CD4-positive, alpha-beta memory T cell (primary cell): ENCODE measurements at places on chromosomes 11 and 22. TPM values are rescaled to one million over a fixed set of nuclear protein-coding genes. Genes with fewer than 3 reads are reported as not detected.
A peak's percentile ranks its signal among the peaks of the same experiment; 100 is the strongest.

Gene SCGB2A2
- polyA plus RNA-seq = not detected

DNA sequence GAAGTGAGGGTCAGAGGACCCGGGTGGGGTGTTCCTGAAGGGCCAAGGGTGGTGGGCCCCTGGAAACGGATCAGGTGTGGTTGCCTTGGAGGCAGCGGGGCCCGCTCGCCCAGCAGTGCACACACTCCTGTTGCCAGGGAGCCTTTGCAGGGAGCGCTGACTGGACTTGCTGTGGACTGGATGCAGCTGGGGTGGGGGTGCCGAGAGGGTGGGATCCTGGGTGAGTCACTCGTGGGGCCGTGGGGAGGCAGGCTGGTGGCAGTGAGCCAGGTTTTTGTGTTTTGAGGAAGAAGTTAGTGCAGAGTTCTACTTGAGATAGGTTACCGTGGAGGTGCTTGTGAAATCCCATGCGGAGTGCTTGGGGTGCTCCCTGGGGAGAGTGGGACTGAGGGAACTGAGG lies 1.3 kb downstream of the MRPL23 start:
- H3K4me1 ChIP-seq = no peaks in the 10 kb centered on the region
- H3K4me3 ChIP-seq = no peak overlapping the region
- H3K27me3 ChIP-seq = no peaks in the 10 kb centered on the region
- no peak overlapping the region for H3K27ac ChIP-seq
- no peak for DNase-seq

DNA sequence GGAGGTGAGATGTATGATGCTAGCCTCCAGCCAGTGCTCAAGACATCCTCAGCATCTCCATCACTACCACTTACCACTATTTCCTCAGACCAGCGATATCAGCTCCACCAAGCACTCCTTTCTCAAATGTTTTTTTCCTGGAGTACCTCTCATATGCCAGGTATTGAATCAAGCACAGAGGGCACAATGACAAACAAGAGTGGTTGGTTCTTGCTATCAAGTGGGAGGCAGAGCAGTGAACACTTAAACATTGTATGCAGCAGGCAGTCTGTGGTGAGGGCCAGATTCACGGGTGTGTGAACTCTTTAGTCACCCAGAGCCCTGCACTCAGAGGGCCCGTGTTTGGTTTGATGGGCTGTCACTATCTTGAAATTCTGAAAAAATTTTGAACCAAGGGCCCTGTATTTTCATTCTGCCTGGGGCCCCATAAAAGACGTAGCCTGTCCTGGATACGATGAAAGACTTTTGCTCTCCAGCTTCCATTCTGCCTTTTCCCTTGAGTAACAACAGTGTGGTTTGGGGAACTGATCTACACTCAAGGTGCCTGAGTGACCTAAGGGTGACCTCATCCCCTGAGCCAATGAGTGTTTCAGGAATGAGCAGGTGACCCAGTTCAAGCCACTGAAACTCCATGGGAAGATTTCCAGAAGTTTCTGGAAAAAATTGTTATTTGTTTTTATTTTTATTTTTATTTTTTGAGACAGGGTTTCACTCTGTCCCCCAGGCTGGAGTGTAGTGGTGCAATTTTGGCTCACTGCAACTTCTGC lies 348.4 kb upstream of the NARS2 start:
- H3K4me1 ChIP-seq = no peaks in the 10 kb centered on the region
- H3K36me3 ChIP-seq = no peaks in the 10 kb centered on the region
- no peak overlapping the region for H3K4me3 ChIP-seq
- H3K27me3 ChIP-seq = no peaks in the 10 kb centered on the region
- no peak overlapping the region for H3K27ac ChIP-seq
- DNase-seq = no peak

Gene OR52K2
- not detected for polyA plus RNA-seq

- no peak for DNase-seq
- no peaks in the 10 kb centered on the region for H3K36me3 ChIP-seq
- H3K4me1 ChIP-seq = no peaks in the 10 kb centered on the region
- no peak overlapping the region for H3K27ac ChIP-seq
Measured at GRCh38 chr11:120128392-120129119, 9.4 kb downstream of the TRIM29 start.

Gene LRFN4
- polyA plus RNA-seq = 2.9 TPM

- no peak for DNase-seq
- no peaks in the 10 kb centered on the region for H3K36me3 ChIP-seq
- H3K4me3 ChIP-seq = no peak overlapping the region
- no peak overlapping the region for H3K27ac ChIP-seq
Measured at GRCh38 chr11:18728658-18729057, 2.7 kb upstream of the IGSF22 start.

Gene ALDH3B1
- polyA plus RNA-seq = not detected

Gene CSTF3
- polyA plus RNA-seq = 18.4 TPM

Gene SORL1
- polyA plus RNA-seq = 283 TPM

Gene TMEM191C
- polyA plus RNA-seq = 3.6 TPM

Gene SCGB1D2
- polyA plus RNA-seq = not detected

GRCh38 chr11:119373059-119373920 lies 8.2 kb downstream of the USP2 start:
- no peak overlapping the region for H3K4me3 ChIP-seq
- no peak for DNase-seq
- H3K27ac ChIP-seq = no peak overlapping the region
- H3K4me1 ChIP-seq = peaks cover 24% of the 10 kb centered on the region

- no peak overlapping the region for H3K4me3 ChIP-seq
- peaks cover 15% of the 10 kb centered on the region for H3K36me3 ChIP-seq
- no peaks in the 10 kb centered on the region for H3K27me3 ChIP-seq
- no peak overlapping the region for H3K27ac ChIP-seq
- peaks cover 72% of the 10 kb centered on the region for H3K4me1 ChIP-seq
Measured at GRCh38 chr11:1529774-1530173, 42.3 kb downstream of the DUSP8 start.

DNA sequence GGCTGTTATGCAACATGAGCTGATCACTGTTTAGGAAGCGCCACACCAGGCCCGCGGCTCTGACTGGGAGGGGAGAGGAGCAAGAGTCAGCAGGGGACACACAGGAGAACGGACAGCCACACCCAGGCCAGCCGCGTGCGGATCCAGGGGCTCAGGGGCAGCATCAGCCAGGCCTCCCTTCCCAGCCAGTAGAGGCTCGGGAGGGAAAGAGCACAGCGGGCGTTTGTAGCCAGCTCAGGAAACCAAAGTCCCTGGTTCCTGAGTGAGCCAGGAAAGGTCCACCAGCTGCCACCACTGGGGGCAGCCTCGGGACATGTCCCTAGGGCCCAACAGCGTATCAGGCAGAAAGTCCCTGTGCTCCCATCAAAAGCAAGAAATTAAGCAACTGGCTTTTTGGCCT lies 71.8 kb upstream of the PITPNB start:
- no peaks in the 10 kb centered on the region for H3K27me3 ChIP-seq
- no peak overlapping the region for H3K4me3 ChIP-seq
- H3K27ac ChIP-seq = no peak overlapping the region
- H3K36me3 ChIP-seq = no peaks in the 10 kb centered on the region
- no peaks in the 10 kb centered on the region for H3K4me1 ChIP-seq

- no peak overlapping the region for H3K27ac ChIP-seq
- no peaks in the 10 kb centered on the region for H3K4me1 ChIP-seq
- no peaks in the 10 kb centered on the region for H3K27me3 ChIP-seq
- no peak for DNase-seq
- H3K36me3 ChIP-seq = no peaks in the 10 kb centered on the region
- no peak overlapping the region for H3K4me3 ChIP-seq
Measured at GRCh38 chr11:120227228-120227852, 12.6 kb upstream of the POU2F3 start.

DNA sequence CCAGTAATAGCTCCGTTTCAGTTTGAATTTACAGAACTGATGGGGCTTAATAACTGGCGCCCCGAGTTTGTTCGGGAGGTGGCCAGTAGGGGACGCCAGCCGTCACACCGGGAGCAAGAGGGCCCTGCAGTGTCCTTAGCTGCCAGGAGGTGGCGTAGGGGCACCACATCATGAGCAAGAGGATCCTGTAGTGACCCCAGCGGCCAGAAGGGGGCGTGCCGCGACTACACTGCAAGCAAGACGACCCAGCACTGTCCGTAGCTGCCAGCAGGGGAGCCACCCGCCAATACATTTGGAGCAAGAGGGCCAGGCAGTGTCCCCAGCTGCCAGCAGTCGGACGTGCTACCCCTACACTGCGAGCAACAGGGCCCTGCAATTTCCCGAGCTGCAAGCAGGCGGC lies 663.7 kb upstream of the B3GAT1 start:
- no peak overlapping the region for H3K27ac ChIP-seq
- H3K4me1 ChIP-seq = no peaks in the 10 kb centered on the region
- peak; percentile 21 for DNase-seq
- no peaks in the 10 kb centered on the region for H3K27me3 ChIP-seq
- no peaks in the 10 kb centered on the region for H3K36me3 ChIP-seq
- H3K4me3 ChIP-seq = no peak overlapping the region

Gene SLC25A17
- 19.5 TPM for polyA plus RNA-seq

Gene GRK2
- 12.8 TPM for polyA plus RNA-seq

GRCh38 chr11:2390725-2391151 lies 9.8 kb upstream of the TSSC4 start:
- no peak overlapping the region for H3K4me3 ChIP-seq
- H3K27me3 ChIP-seq = no peaks in the 10 kb centered on the region
- DNase-seq = no peak
- no peaks in the 10 kb centered on the region for H3K36me3 ChIP-seq
- peaks cover 44% of the 10 kb centered on the region for H3K4me1 ChIP-seq

Gene CARD10
- not detected for polyA plus RNA-seq

- no peaks in the 10 kb centered on the region for H3K27me3 ChIP-seq
- no peaks in the 10 kb centered on the region for H3K36me3 ChIP-seq
- H3K4me1 ChIP-seq = no peaks in the 10 kb centered on the region
- no peak overlapping the region for H3K27ac ChIP-seq
Measured at GRCh38 chr11:13104619-13105236, 95.6 kb downstream of the RASSF10 start.

Gene VEGFB
- polyA plus RNA-seq = 2.3 TPM

Gene TIMM8B
- polyA plus RNA-seq = 54.1 TPM

GRCh38 chr11:107830915-107831540 lies 27.6 kb downstream of the SLC35F2 start:
- no peak overlapping the region for H3K4me3 ChIP-seq
- no peaks in the 10 kb centered on the region for H3K27me3 ChIP-seq
- H3K4me1 ChIP-seq = no peaks in the 10 kb centered on the region
- no peaks in the 10 kb centered on the region for H3K36me3 ChIP-seq
- no peak for DNase-seq

- no peak for DNase-seq
- no peaks in the 10 kb centered on the region for H3K27me3 ChIP-seq
- peaks cover 11% of the 10 kb centered on the region for H3K36me3 ChIP-seq
- H3K4me1 ChIP-seq = no peaks in the 10 kb centered on the region
- no peak overlapping the region for H3K27ac ChIP-seq
Measured at GRCh38 chr22:37943136-37943824, 10.1 kb downstream of the C22orf23 start.

- H3K36me3 ChIP-seq = no peaks in the 10 kb centered on the region
- no peaks in the 10 kb centered on the region for H3K27me3 ChIP-seq
- no peak overlapping the region for H3K27ac ChIP-seq
- no peak overlapping the region for H3K4me3 ChIP-seq
- DNase-seq = no peak
- peaks cover 40% of the 10 kb centered on the region for H3K4me1 ChIP-seq
Measured at GRCh38 chr11:2931771-2932738, 2.8 kb upstream of the PHLDA2 start.

GRCh38 chr11:6656936-6657335 lies 1.3 kb upstream of the DCHS1 start:
- H3K4me3 ChIP-seq = no peak overlapping the region
- no peaks in the 10 kb centered on the region for H3K36me3 ChIP-seq
- H3K27ac ChIP-seq = no peak overlapping the region
- DNase-seq = no peak
- H3K27me3 ChIP-seq = peaks cover 7% of the 10 kb centered on the region
- H3K4me1 ChIP-seq = peaks cover 25% of the 10 kb centered on the region

DNA sequence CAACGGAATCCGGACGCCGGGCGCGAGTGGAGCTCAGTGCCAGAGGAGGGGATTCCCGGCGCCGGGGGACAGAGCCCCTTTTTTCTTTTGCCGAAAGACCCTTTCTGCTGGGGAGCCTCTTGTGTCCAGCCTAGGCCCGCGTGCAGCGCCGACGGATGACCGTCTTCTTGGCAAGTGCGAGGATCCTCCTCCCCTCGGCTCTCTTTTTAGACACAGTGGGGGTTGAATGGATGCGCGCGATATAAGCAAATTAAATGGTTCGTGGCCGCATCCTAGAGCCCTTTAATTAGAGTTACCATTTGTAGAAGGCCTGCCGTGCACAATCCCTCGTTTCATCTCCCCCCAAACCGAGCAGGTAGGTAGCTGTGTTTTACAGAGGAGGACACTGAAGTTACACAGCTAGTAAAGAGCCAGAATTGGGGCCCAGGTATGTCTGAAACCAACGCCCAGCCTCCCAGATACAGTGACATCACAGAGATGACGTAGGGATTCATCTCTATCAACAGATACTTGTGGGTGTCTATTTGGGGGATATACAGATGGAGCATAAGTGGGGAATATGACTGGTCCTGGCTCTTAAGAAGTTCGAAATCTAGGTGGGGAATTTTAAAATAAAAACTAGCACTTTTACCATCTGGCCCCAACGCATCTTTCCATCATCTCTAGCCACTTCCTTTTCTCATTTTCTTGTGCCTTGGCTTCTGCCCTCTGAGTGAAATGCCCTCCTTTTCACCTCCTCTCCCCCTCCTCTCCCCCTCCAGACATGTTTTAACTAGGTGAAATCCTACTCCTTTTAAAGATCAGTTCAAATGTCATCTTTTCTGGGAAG lies 875 bp downstream of the TCP11L1 start:
- peaks cover 11% of the 10 kb centered on the region for H3K4me1 ChIP-seq
- no peaks in the 10 kb centered on the region for H3K27me3 ChIP-seq
- H3K36me3 ChIP-seq = no peaks in the 10 kb centered on the region
- peak overlapping the region; percentile 73 for H3K4me3 ChIP-seq
- DNase-seq = peak; percentile 49

DNA sequence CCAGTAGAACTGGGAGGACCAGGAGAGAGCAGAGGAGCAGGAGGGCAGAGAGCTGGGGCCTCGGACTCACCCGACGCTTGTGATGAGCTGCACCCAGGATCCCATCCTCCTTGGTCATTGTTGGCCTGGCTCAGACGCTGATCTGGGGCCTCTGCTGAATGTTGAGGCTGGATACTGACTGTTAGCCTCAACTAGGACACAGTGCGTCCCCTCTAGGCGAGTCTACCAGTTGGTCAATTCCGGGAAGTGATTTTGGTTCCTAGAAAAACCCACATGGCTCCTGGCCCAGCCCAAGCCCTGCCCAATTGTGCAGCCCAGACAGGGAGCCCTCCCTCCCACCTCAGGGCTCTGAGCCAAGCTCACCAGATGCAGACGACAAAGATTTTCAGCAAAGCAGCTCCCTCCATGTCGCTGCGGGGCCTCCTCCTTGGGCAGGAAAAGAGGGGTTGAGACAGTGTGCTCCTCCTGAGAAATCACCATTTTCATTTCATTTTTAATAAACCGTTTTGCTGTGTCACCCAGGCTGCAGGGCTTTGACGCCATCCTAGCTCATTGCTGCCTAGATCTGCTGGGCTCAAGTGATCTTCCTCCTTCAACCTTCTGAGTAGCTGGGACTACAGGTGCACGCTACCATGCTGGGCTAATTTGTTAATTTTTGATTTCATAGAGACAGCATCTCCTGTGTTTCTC lies at the start of gene APOL4:
Gene APOL4, minus strand, starts transcription at position 180 of the 690 bp plus-strand sequence. Its CDS starts 75 bp downstream, at position 105.
- DNase-seq = no peak
- H3K36me3 ChIP-seq = no peaks in the 10 kb centered on the region
- no peak within 1 kb of the TSS for H3K27ac ChIP-seq
- H3K27me3 ChIP-seq = no peaks in the 10 kb centered on the region
